CD8-positive, alpha-beta memory T cell (primary cell): ENCODE measurements at places on chromosomes 3 and 15.
A peak's percentile ranks its signal among the peaks of the same experiment; 100 is the strongest.

GRCh38 chr15:99209326-99209725 is 40.1 kb downstream of the TTC23 start:
- DNase-seq = no peak

GRCh38 chr3:169400874-169401273 is 262.6 kb downstream of the MECOM start:
- no peak for DNase-seq

- DNase-seq = peak; percentile 65
Observed at GRCh38 chr3:47989981-47990440, 26.2 kb downstream of the MAP4 start.

- no peak for DNase-seq
Observed at GRCh38 chr3:105483476-105483875, 116.8 kb downstream of the ALCAM start.

GRCh38 chr3:60633644-60634043 is 617.6 kb downstream of the FHIT start:
- no peak for DNase-seq

GRCh38 chr15:89423981-89424380 is 72.4 kb downstream of the RHCG start:
- no peak for DNase-seq

DNA sequence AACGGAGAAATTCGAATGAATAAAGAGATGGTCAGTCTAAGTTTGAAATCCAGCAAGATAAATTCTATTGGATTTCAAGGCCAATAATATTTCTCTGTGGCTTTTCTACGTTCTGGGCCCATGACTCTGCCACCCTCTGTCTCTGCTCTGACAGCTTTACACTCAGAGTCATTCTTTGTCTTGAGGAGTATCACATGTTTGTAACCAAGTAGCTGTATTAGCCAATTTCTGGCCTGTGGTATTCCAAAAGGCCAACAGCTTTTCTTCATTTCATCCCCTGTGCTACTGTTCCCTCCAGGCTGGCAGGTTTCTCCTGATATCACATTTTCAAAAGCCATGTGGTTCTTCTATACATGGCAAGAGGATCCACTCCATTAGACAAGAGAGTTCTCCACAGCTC is 324.1 kb upstream of the CNTN4 start:
- no peak for DNase-seq
